ENCODE measurements at places on chromosomes 1 and 21. TPM values are rescaled to one million over a fixed set of nuclear protein-coding genes. Genes with fewer than 3 reads are reported as not detected.

PTP4A2 gene
- total RNA-seq: 419 TPM

PERM1 gene
- not detected for total RNA-seq

RGS5 gene
- total RNA-seq: 0.66 TPM

DSCAM gene
- not detected for total RNA-seq

CYYR1 gene
- total RNA-seq: not detected

CYP4Z1 gene
- total RNA-seq: not detected

IGSF9 gene
- not detected for total RNA-seq

CACNA1S gene
- not detected for total RNA-seq

MIXL1 gene
- total RNA-seq: not detected

NBPF3 gene
- 5.1 TPM for total RNA-seq

WDR64 gene
- 0.31 TPM for total RNA-seq

GNG4 gene
- 0.23 TPM for total RNA-seq

TNFRSF18 gene
- 18.8 TPM for total RNA-seq

AUNIP gene
- total RNA-seq: 7.8 TPM

DCST1 gene
- not detected for total RNA-seq

SLC30A7 gene
- 28.8 TPM for total RNA-seq

ARHGEF16 gene
- not detected for total RNA-seq

FOXO6 gene
- total RNA-seq: 0.31 TPM

HES4 gene
- 0.45 TPM for total RNA-seq

TGFB2 gene
- not detected for total RNA-seq

TNFSF18 gene
- total RNA-seq: not detected

NOS1AP gene
- not detected for total RNA-seq

TTLL10 gene
- total RNA-seq: 0.90 TPM

RGS16 gene
- 0.63 TPM for total RNA-seq

ARMH1 gene
- total RNA-seq: 80.0 TPM

PDZK1 gene
- total RNA-seq: 0.78 TPM

MYOC gene
- not detected for total RNA-seq

CERS2 gene
- total RNA-seq: 150 TPM

LMOD1 gene
- not detected for total RNA-seq

CRYBG2 gene
- 8.7 TPM for total RNA-seq

BTBD8 gene
- 1.6 TPM for total RNA-seq

SLFNL1 gene
- total RNA-seq: 0.29 TPM

CD1D gene
- not detected for total RNA-seq

ORC1 gene
- total RNA-seq: 38.4 TPM

EDARADD gene
- total RNA-seq: 1.2 TPM

ZYG11A gene
- 0.16 TPM for total RNA-seq

PIK3R3 gene
- 5.4 TPM for total RNA-seq

ATXN7L2 gene
- total RNA-seq: 11.6 TPM

CORT gene
- 0.95 TPM for total RNA-seq

ZNF672 gene
- 54.5 TPM for total RNA-seq

CD5L gene
- total RNA-seq: not detected

HAO2 gene
- total RNA-seq: not detected

CTNNBIP1 gene
- 23.6 TPM for total RNA-seq

PLPPR5 gene
- total RNA-seq: not detected

KRTAP7-1 gene
- not detected for total RNA-seq

CNKSR1 gene
- total RNA-seq: 2.2 TPM

LRRIQ3 gene
- 0.45 TPM for total RNA-seq

RBP7 gene
- not detected for total RNA-seq

ESRRG gene
- total RNA-seq: not detected

MAP7D1 gene
- 235 TPM for total RNA-seq

UBASH3A gene
- 74.0 TPM for total RNA-seq
